ENCODE measurements at places on chromosomes 3 and 15. TPM values are rescaled to one million over a fixed set of nuclear protein-coding genes. Genes with fewer than 3 reads are reported as not detected.

The BFSP2 gene
- polyA plus RNA-seq, result not detected

The PLA2G4D gene
- not detected for polyA plus RNA-seq

The RGMA gene
- polyA plus RNA-seq, result not detected

The CPN2 gene
- polyA plus RNA-seq, result not detected

The CMTM7 gene
- polyA plus RNA-seq, result 98.5 TPM

The HIGD2B gene
- not detected for polyA plus RNA-seq

The CYP19A1 gene
- polyA plus RNA-seq, result not detected

The CDC25A gene
- not detected for polyA plus RNA-seq

- H3K4me1 ChIP-seq, result peaks cover 21% of the 10 kb centered on the region
- no peaks in the 10 kb centered on the region for H3K36me3 ChIP-seq
- no peak overlapping the region for H3K27ac ChIP-seq
- no peak for DNase-seq
- H3K27me3 ChIP-seq, result no peaks in the 10 kb centered on the region
Observed at GRCh38 chr15:63915209-63915872, 81.6 kb upstream of the HERC1 start.

DNA sequence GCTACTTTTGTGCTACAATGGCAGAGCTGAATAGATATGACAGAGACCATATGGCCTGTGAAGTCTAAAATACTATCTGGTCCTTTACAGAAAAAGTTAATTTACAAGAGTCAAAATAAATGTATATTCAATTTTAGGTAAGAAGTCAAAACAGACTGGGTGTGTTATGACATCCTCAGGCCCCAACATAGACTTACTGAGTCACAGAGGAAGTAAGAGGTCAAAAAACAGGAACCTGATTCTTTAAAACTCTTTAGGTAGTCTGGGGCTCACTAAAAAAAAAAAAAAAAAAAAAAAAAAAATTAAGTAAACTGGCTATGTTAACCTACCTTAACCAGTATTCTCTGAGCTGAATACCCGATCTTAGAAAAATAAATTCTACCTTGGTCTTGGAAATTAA, 13.1 kb downstream of the DNAAF4 start:
- H3K36me3 ChIP-seq, result no peaks in the 10 kb centered on the region
- H3K4me1 ChIP-seq, result no peaks in the 10 kb centered on the region
- no peak overlapping the region for H3K27ac ChIP-seq
- DNase-seq, result no peak

- H3K4me1 ChIP-seq, result peaks cover 47% of the 10 kb centered on the region
- no peaks in the 10 kb centered on the region for H3K27me3 ChIP-seq
- DNase-seq, result no peak
- H3K4me3 ChIP-seq, result peak overlapping the region; percentile 99
- H3K27ac ChIP-seq, result peak overlapping the region; percentile 100
- peaks cover 6% of the 10 kb centered on the region for H3K36me3 ChIP-seq
Observed at GRCh38 chr15:42274702-42274989, 1.4 kb upstream of the TMEM87A start.

DNA sequence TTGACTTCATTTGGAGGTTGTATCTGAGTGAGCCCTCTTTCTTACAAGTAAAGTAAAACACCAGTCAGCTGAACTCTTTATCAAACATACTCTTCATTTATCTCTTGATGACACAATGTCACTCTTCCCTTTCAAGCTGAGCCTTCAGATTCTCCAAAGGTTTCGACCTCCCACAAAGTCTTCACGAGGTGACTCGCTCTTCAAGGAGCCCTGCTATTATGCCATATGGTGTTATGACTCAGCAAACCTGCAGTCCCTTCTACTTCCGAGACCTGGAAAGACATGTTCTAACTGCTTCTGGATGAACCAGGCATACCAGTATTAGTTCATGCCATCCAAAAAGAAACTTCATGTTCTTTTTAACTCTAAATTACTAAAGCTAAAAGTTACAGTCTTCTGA, 23.1 kb downstream of the AADAC start:
- H3K27me3 ChIP-seq, result peaks cover 4% of the 10 kb centered on the region
- no peak overlapping the region for H3K4me3 ChIP-seq
- H3K27ac ChIP-seq, result no peak overlapping the region

DNA sequence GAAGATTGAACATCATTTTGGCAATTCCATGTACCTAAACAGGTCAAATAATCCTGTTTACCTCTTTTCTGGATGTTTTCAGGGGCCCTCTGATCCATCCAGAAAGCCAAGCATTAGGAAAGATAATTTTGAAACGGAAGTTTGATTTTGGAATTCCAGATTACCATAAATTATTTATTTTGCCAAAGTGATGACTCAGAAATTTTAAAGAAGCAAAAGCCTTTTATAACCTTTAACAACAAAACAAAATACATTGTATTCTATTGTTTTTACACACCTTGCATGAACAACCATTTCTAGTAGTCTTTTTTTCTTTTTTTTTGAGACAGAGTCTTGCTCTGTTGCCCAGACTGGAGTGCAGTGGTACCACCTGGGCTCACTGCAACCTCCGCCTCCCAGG, 32.0 kb upstream of the INO80 start:
- DNase-seq, result no peak
- no peak overlapping the region for H3K4me3 ChIP-seq
- no peaks in the 10 kb centered on the region for H3K4me1 ChIP-seq
- no peaks in the 10 kb centered on the region for H3K36me3 ChIP-seq
- no peaks in the 10 kb centered on the region for H3K27me3 ChIP-seq
- H3K27ac ChIP-seq, result no peak overlapping the region

DNA sequence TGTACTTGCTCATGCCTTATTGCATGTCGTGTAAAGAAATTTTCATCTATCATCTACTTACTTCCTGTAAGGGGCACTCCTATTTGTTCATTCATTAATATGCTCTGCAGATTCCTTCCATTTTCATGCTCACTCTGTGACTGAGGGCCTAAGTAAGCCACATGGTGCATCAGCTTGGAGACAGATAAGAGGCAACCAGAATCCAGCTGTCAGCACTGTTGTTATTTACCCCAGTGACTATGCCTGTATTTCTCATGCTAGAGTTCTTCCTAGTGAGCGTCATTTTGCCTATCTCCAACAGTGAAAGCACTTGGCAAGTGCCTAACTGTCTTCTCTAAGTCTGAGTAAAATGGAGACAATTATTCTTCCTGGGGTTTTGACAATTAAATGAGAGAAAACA, 124.8 kb upstream of the ABI3BP start:
- peaks cover 3% of the 10 kb centered on the region for H3K27me3 ChIP-seq
- H3K36me3 ChIP-seq, result no peaks in the 10 kb centered on the region
- no peak overlapping the region for H3K27ac ChIP-seq
- H3K4me3 ChIP-seq, result no peak overlapping the region

DNA sequence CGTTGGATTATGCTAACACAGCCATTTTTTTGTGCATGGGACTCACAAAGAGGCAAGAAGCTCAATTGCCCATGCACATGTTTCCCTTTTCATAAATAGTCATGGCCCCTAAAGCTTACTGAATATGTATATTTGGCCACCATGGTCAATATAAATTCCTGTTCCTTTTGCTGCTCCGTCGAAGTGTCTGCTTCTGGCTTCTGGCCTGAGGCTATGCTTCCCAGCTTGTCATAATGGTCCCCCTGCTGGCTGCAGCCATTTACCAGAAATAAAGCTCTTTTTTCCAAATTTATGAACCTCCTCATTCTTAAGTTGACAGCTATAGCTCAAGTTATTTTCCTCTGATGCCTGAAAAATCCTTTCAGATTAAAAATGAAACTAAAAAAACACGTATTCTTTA, 602.1 kb downstream of the VGLL3 start:
- H3K27ac ChIP-seq, result no peak overlapping the region
- no peaks in the 10 kb centered on the region for H3K4me1 ChIP-seq
- no peak for DNase-seq
- H3K36me3 ChIP-seq, result no peaks in the 10 kb centered on the region
- no peaks in the 10 kb centered on the region for H3K27me3 ChIP-seq

DNA sequence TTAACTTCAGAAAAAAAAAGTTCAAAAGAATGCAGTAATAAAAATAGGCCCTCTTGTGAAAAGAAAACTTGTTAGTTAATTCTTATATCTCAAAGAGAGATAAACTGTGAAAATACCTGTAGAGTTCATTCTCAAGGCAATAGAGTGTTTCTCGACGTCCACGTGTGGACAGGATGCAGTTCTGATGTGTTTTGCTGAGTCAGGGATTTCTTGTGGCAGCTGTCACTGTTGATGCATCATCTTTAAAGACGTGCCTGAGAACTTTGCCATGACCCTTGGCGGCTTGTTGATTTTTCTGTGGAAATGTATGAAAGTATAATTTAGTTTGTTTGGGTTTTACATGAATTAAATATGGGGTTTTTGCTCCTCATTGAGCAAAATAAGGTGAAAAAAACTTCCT, 702.2 kb downstream of the NLGN1 start:
- no peaks in the 10 kb centered on the region for H3K4me1 ChIP-seq
- H3K27me3 ChIP-seq, result no peaks in the 10 kb centered on the region
- no peak overlapping the region for H3K4me3 ChIP-seq
- no peak overlapping the region for H3K27ac ChIP-seq
- H3K36me3 ChIP-seq, result no peaks in the 10 kb centered on the region

DNA sequence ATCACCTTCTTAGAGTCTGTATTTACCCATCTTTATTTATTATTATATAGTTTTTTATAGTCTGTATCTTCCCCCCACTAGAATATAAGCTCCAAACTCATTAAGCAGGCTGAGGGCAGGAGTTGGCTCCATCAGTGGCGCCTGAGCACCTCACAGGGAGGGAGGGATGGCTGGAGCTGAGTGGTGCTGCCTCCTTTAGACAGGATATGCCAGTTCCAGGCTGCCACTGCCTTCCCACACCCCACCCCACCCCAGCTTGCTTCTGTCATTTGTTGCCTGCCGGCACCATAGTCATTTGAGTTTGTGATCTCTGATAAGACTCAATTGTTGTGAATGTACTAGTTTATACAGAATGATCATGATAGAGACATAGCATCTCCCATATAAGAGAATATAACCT, 85.5 kb downstream of the KLHL25 start:
- H3K27ac ChIP-seq, result peak overlapping the region; percentile 43
- no peak for DNase-seq
- H3K27me3 ChIP-seq, result no peaks in the 10 kb centered on the region
- peaks cover 77% of the 10 kb centered on the region for H3K36me3 ChIP-seq
- H3K4me3 ChIP-seq, result no peak overlapping the region

GRCh38 chr3:68817243-68817642, 115.1 kb downstream of the TAFA4 start:
- H3K27ac ChIP-seq, result no peak overlapping the region
- H3K4me3 ChIP-seq, result no peak overlapping the region
- no peaks in the 10 kb centered on the region for H3K4me1 ChIP-seq
- H3K27me3 ChIP-seq, result no peaks in the 10 kb centered on the region
- H3K36me3 ChIP-seq, result no peaks in the 10 kb centered on the region
- DNase-seq, result no peak

DNA sequence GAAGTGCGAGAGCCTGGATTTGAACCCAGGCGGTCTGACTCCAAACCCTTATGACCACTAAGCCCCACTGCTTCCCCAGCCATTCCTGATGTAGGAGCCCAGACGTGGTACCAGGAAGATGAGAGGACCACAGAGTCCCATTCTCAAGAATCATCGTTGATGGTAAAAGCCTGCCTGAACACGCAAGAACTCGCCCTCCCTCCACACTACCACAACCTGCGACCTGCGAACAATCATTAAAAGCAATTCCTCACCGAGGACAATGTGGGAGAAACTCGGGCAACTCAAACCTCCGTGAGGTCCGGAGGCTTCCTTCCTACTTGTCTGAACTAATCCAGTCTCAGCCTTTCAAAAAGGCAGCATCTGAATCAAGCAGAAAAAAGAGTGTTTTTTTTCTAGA, 10.3 kb downstream of the MAGI1 start:
- H3K4me1 ChIP-seq, result no peaks in the 10 kb centered on the region
- DNase-seq, result no peak
- H3K27ac ChIP-seq, result no peak overlapping the region

- H3K4me1 ChIP-seq, result no peaks in the 10 kb centered on the region
- no peaks in the 10 kb centered on the region for H3K36me3 ChIP-seq
- no peak overlapping the region for H3K4me3 ChIP-seq
- DNase-seq, result no peak
- H3K27me3 ChIP-seq, result peaks cover 24% of the 10 kb centered on the region
- no peak overlapping the region for H3K27ac ChIP-seq
Observed at GRCh38 chr15:81091889-81092558, 42.0 kb upstream of the CFAP161 start.

DNA sequence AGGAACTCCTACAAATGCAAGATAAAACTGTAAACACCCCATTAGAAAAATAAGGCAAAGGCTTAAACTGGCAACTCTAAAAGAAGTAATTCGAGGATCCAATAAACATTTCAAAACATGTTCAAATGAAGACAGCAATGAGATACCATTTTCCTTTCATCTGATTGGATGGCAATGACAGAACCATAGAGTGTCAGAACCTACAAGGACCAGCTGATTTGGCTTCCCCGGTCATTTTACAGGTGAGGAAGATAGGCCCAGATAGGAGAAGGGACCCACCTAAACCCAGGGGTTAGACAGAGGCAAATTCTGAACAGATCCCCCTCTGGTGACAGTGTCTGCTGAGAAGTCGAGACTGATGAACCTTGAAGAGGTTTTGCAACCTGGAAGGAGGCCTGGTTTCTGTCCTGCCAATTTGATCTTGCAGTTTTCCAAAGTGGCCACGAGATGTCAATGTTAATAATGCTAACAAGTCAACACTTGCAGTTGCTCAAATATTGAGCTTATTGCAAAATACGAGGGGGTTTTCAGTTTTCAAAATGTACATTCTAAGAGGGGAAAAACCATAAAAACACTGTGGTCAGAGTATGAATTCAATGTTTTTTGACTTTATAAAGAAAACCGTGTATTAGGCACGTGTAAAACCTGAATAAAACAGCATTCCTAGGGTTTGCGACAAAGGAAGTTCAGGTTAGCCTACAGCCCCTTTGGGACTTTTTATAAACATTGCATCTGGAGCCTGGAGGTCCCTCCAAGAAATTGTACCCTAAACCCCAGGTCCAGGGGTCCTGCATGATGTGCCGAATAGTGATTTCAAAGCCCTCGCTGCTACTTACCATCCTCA, 21.5 kb downstream of the CFAP161 start:
- H3K27ac ChIP-seq, result no peak overlapping the region
- H3K36me3 ChIP-seq, result no peaks in the 10 kb centered on the region
- peaks cover under 1% of the 10 kb centered on the region for H3K4me1 ChIP-seq
- no peak overlapping the region for H3K4me3 ChIP-seq
- no peak for DNase-seq

- H3K36me3 ChIP-seq, result no peaks in the 10 kb centered on the region
- no peak overlapping the region for H3K27ac ChIP-seq
- H3K4me1 ChIP-seq, result peaks cover 36% of the 10 kb centered on the region
- H3K4me3 ChIP-seq, result no peak overlapping the region
- H3K27me3 ChIP-seq, result no peaks in the 10 kb centered on the region
Observed at GRCh38 chr15:58329211-58329610, 102.6 kb upstream of the LIPC start.

- no peak overlapping the region for H3K27ac ChIP-seq
- no peak overlapping the region for H3K4me3 ChIP-seq
- no peaks in the 10 kb centered on the region for H3K4me1 ChIP-seq
- H3K27me3 ChIP-seq, result no peaks in the 10 kb centered on the region
- no peak for DNase-seq
Observed at GRCh38 chr3:99199021-99199420, 297.5 kb upstream of the DCBLD2 start.

GRCh38 chr3:127867986-127868385, 45.7 kb upstream of the MGLL start:
- DNase-seq, result no peak
- no peaks in the 10 kb centered on the region for H3K36me3 ChIP-seq
- H3K27me3 ChIP-seq, result peaks cover 3% of the 10 kb centered on the region
- H3K4me3 ChIP-seq, result no peak overlapping the region
- H3K27ac ChIP-seq, result no peak overlapping the region

- H3K4me3 ChIP-seq, result peak overlapping the region; percentile 93
- peaks cover 27% of the 10 kb centered on the region for H3K4me1 ChIP-seq
- no peaks in the 10 kb centered on the region for H3K36me3 ChIP-seq
- peak overlapping the region; percentile 98 for H3K27ac ChIP-seq
Observed at GRCh38 chr3:48472673-48472922, 26.1 kb downstream of the ATRIP start.

- H3K4me3 ChIP-seq, result no peak overlapping the region
- DNase-seq, result no peak
- H3K27me3 ChIP-seq, result no peaks in the 10 kb centered on the region
Observed at GRCh38 chr3:125003369-125003853, 52.4 kb downstream of the HEG1 start.
